ENCODE measurements at places on chromosomes 13 and 19. TPM values are rescaled to one million over a fixed set of nuclear protein-coding genes. Genes with fewer than 3 reads are reported as not detected.

CRX gene
- 0.08 TPM for polyA plus RNA-seq

PRTN3 gene
- polyA plus RNA-seq: 3.1 TPM

RBM42 gene
- 59.8 TPM for polyA plus RNA-seq

CACTIN gene
- 25.8 TPM for polyA plus RNA-seq

PRX gene
- polyA plus RNA-seq: 3.8 TPM

SERP2 gene
- 2.1 TPM for polyA plus RNA-seq

LYL1 gene
- polyA plus RNA-seq: 1.0 TPM

C1QTNF9B gene
- polyA plus RNA-seq: 0.09 TPM

ZNF726 gene
- not detected for polyA plus RNA-seq

SARS2 gene
- polyA plus RNA-seq: 102 TPM

ZNF135 gene
- 7.9 TPM for polyA plus RNA-seq

IGFL2 gene
- polyA plus RNA-seq: not detected

NDUFB7 gene
- 777 TPM for polyA plus RNA-seq

CLDN10 gene
- polyA plus RNA-seq: 43.6 TPM

ZNF208 gene
- polyA plus RNA-seq: not detected

PGLYRP2 gene
- polyA plus RNA-seq: not detected

ZIK1 gene
- 21.2 TPM for polyA plus RNA-seq

INAFM1 gene
- 3.9 TPM for polyA plus RNA-seq

IL11 gene
- polyA plus RNA-seq: 2.7 TPM

NBEA gene
- polyA plus RNA-seq: 14.2 TPM

ZBTB32 gene
- polyA plus RNA-seq: 0.17 TPM

OR7D2 gene
- 0.06 TPM for polyA plus RNA-seq

CYP2A7 gene
- 0.35 TPM for polyA plus RNA-seq

KRTDAP gene
- 0.88 TPM for polyA plus RNA-seq

GRK1 gene
- 0.12 TPM for polyA plus RNA-seq

POU4F1 gene
- 0.09 TPM for polyA plus RNA-seq

ACTN4 gene
- polyA plus RNA-seq: 211 TPM

BORA gene
- polyA plus RNA-seq: 4.9 TPM

LRRC63 gene
- polyA plus RNA-seq: not detected

TUBA3C gene
- not detected for polyA plus RNA-seq

ZNF497 gene
- 1.4 TPM for polyA plus RNA-seq

CDX2 gene
- not detected for polyA plus RNA-seq

ZNF791 gene
- polyA plus RNA-seq: 4.1 TPM

GAPDHS gene
- polyA plus RNA-seq: 0.47 TPM

CYP2S1 gene
- 97.9 TPM for polyA plus RNA-seq
